ENCODE measurements at places on chromosomes 2 and 18. TPM values are rescaled to one million over a fixed set of nuclear protein-coding genes. Genes with fewer than 3 reads are reported as not detected.

Gene EVX2
- not detected for total RNA-seq

DNA sequence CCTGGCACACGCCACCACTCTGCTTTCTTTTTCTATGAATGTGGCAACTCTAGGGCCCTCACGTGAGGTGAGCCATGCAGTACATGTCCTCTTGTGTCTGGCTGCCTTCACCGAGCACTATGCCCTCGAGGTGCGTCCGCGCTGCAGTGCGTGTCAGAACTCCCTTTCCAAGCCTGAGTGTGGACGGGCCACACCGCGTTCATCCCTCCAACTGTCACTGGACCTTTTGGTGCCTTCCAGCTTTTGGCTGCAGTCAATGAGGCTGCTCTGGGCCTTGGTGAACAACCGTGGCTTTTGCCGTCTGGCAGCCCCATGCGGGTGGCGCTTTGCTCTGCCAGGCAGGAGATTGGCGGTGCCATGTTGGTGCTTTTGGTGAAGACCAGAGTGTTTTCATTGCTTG is 74.0 kb downstream of the TSHZ1 start:
- H3K27me3 ChIP-seq, result no peaks in the 10 kb centered on the region
- no peak for DNase-seq
- no peak overlapping the region for H3K27ac ChIP-seq
- peaks cover 8% of the 10 kb centered on the region for H3K4me1 ChIP-seq
- H3K4me3 ChIP-seq, result no peak overlapping the region
- peaks cover 35% of the 10 kb centered on the region for H3K36me3 ChIP-seq

Gene CENPA
- total RNA-seq, result 37.0 TPM

- peaks cover 24% of the 10 kb centered on the region for H3K4me1 ChIP-seq
- H3K4me3 ChIP-seq, result peak overlapping the region; percentile 7
- H3K27ac ChIP-seq, result peak overlapping the region; percentile 72
- peaks cover 19% of the 10 kb centered on the region for H3K27me3 ChIP-seq
- no peaks in the 10 kb centered on the region for H3K36me3 ChIP-seq
Observed at GRCh38 chr18:62339106-62339988, 14.2 kb downstream of the TNFRSF11A start.

DNA sequence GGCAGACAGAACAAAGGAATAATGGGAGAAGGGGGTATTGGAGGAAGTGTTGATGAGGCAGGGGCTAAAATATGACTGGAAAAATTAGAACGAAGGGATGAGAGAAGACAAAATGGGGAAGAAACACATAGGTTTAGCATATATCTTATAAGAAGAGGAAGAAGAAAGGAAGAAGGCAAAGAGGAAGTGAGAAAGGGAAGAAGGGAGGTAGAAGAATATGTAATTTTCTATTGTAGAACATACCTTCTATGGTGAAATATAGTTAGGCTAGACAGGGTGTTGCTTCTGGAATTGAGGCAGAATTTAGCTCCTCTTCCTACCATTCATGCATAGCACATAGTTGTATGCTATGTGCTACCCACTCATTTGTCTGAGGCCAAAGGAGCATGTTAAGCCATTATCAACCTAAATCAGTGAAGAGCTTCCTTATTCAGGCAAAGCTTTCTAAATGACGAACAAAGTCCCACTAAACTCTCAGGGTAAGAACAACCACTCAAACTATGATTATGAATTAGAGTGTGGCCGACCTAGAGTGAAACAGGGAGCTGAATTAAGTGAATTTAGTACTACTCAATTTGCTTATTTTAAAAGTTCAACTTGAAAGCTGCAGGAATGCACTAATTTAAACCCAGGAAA is 180.9 kb upstream of the GALNT5 start:
- H3K36me3 ChIP-seq, result no peaks in the 10 kb centered on the region

Gene FEV
- not detected for total RNA-seq

DNA sequence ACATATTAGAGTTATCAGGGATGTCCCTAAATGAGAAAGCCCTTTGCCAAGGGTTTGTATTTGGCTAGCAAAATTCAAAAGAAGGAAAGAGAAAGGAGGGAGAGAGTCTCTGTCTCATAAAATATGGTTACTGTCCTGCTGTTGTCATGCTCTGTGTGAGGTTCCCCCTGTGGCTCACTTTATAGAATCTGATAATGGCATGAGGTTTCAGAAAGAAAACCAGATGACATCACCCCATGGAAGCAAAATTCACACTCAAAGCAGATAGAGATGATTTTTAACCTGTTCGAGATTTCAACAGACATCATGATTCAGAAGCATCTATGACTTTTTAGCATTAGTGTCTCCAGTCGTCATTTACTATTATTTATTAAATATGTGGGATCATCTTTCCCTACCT is 165.0 kb upstream of the SESTD1 start:
- H3K27me3 ChIP-seq, result peaks cover 7% of the 10 kb centered on the region
- no peaks in the 10 kb centered on the region for H3K36me3 ChIP-seq
- no peaks in the 10 kb centered on the region for H3K4me1 ChIP-seq

- peaks cover 22% of the 10 kb centered on the region for H3K4me1 ChIP-seq
- H3K27ac ChIP-seq, result no peak overlapping the region
- H3K36me3 ChIP-seq, result no peaks in the 10 kb centered on the region
- DNase-seq, result no peak
- no peak overlapping the region for H3K4me3 ChIP-seq
Observed at GRCh38 chr2:235949567-235950472, 218.4 kb downstream of the GBX2 start.

DNA sequence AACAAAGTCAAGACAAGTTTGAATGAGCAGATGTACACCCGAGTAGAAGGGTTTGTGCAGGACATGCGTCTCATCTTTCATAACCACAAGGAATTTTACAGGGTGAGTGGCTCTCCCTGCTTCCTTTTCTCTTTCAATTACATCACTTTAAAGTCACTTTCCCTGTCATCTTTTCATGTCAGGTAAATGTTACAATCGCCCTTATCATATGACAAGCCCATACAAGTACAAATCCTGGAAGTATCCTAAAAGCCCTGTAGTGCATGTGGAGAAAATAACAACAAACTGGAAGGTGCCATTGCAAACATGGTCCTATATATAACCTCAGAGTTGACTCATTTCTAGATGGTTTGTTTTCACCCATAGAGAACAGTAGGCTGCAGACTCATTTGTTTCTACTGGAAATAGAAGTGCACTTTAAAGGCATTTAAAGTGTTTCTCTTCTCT is 126.0 kb downstream of the SP100 start:
- no peak for DNase-seq
- peak overlapping the region; percentile 7 for H3K27ac ChIP-seq
- H3K4me3 ChIP-seq, result no peak overlapping the region
- H3K27me3 ChIP-seq, result no peaks in the 10 kb centered on the region

DNA sequence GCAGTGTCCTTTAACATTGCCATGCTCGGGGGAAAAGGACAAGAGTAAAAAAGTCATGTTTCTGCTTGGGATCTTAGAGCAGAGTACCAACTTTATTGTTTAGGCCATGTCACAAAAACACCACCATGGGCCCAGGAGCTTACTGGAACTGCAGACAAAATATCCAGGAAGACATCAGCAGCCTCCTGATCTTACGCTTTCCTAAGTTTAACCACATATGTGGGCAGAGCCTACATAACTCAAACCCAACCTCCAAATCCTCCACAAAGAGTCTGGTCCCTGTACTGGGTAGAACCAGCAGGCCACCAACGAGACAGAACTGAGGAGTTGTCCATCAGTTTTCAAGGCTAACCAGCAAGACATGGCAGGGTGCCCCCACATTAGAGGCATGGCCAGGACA is 10.3 kb downstream of the GALNT14 start:
- H3K27ac ChIP-seq, result no peak overlapping the region

DNA sequence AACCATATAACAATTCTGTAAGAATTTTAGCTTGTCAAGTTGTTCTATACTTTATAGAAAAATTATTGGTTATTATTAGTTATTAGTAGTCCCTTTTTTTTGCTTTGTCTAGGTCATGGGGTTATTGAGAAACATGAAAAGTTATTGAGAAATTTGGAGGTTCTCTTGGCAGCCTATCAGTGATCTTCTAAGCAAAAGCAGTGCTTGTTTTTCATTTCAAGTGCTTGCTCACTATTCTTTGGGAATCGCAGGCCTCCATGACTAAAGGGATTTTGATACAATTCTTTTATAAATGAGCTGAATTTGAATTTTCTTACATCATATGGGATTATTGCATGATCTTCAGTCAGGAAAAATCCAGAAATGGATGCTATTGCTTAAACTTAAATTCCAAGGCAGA is 25.8 kb downstream of the PLEKHA3 start:
- peaks cover 21% of the 10 kb centered on the region for H3K36me3 ChIP-seq
- H3K4me1 ChIP-seq, result peaks cover 15% of the 10 kb centered on the region
- H3K27ac ChIP-seq, result no peak overlapping the region
- no peak for DNase-seq
- no peak overlapping the region for H3K4me3 ChIP-seq

- no peaks in the 10 kb centered on the region for H3K4me1 ChIP-seq
- no peak overlapping the region for H3K4me3 ChIP-seq
- H3K36me3 ChIP-seq, result no peaks in the 10 kb centered on the region
- H3K27me3 ChIP-seq, result peaks cover 23% of the 10 kb centered on the region
- DNase-seq, result no peak
- H3K27ac ChIP-seq, result no peak overlapping the region
Observed at GRCh38 chr2:29361231-29361630, 246.0 kb downstream of the CLIP4 start.

DNA sequence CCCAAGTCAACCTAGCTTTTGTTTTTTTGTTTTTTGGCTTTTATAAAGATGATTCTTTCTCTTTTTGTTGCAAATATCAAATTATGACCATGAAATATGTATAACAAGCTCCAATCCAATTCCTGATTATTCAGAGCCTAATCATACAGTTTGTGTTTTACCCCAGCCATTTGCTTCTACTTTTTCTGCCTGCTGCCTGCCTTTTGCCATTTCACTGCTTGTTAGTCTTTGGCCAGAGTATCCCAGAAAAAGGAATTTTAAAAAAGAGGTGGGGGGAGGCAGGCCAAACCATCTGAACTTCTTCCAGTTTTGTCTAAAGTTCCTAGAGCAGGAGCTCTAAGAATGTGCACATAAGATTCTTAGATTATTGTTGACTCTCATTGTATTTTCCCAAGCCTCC is 211.9 kb upstream of the VRK2 start:
- no peak overlapping the region for H3K4me3 ChIP-seq
- no peaks in the 10 kb centered on the region for H3K4me1 ChIP-seq
- no peaks in the 10 kb centered on the region for H3K36me3 ChIP-seq
- H3K27me3 ChIP-seq, result no peaks in the 10 kb centered on the region
- H3K27ac ChIP-seq, result no peak overlapping the region
- no peak for DNase-seq
